ENCODE measurements at places on chromosomes 1 and 21.

- no peak for DNase-seq
Observed at GRCh38 chr1:151137789-151138188, 8.6 kb downstream of the SEMA6C start.

- DNase-seq, result no peak
Observed at GRCh38 chr1:65953170-65953569, 160.5 kb downstream of the PDE4B start.

- no peak for DNase-seq
Observed at GRCh38 chr1:153880024-153880423, 42.7 kb downstream of the GATAD2B start.

DNA sequence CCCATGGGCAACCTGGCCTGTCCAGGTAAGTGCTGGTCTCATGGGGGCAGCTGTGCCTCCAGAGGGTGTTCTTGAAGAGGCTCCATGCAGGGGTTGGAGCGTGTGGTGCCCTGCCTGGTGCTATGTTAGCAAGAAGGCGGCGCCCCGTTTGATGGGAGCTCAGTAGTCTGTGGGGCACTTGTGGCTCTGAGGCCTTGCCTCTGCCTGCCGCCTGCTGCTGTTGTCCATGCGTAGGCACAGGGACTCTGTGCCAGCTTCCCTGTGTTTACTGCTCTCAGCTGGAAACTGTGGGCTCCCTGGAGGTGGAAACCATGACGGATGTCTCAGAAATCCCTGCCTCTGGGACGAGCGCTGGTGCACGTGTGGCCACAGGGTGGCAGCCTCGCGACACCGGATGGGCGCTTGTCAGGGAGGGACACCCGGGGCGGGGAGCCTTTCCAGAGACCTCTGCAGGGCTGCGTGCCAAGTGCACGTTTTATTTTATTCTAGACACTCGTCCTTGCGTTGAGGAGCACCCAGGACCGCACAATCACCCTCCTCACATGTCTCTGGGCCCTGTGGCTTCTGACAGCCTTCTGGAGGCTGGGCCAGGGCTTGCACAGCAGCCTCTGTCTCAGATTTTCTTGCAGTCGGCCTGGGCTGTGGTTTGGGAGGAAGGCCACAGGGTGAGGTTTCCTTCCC, 27.1 kb downstream of the SNAP47 start:
- DNase-seq, result peak; percentile 77

- DNase-seq, result no peak
Observed at GRCh38 chr1:110060034-110060661, 10.3 kb downstream of the ALX3 start.

DNA sequence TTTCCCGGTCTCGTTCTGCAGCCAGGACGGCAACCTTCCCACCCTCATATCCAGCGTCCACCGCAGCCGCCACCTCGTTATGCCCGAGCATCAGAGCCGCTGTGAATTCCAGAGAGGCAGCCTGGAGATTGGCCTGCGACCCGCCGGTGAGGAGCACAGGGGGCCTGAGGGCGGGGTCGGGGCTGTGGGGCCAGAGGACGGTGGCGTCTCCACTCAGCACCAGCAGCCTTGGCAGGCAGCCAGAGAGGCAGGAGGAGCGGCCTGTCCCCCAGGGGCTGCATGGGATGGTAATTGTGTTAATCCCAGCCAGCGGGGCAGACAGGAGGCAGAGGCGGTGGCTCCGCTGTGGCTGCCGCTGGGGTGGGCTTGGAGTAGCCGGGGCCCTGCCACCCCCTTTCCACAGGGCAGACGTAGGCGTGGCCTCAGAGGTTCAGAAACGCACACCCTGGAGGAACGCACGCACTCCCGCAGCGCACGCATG, 12.1 kb downstream of the SAMD11 start:
- DNase-seq, result no peak

DNA sequence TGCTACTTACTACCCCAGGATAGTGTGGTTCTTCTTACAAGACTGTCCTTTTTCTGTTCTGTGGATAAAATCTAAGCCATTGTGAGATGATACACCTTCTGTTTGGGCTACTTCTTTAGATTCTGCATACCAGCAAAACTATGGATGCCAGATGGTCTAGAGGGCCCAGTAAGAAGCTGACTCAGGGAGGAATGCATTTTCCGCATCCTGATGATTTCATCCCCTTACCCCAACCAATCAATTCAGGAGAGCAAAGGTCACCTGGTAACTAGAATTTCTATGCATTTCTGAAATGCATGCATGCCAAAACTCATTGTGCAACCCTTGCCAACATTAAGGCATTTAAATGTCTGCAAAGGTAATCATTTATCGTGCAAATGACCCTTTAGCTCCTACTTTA, 285.7 kb upstream of the ZP4 start:
- no peak for DNase-seq

GRCh38 chr1:217228689-217229088, 402.2 kb downstream of the GPATCH2 start:
- no peak for DNase-seq

DNA sequence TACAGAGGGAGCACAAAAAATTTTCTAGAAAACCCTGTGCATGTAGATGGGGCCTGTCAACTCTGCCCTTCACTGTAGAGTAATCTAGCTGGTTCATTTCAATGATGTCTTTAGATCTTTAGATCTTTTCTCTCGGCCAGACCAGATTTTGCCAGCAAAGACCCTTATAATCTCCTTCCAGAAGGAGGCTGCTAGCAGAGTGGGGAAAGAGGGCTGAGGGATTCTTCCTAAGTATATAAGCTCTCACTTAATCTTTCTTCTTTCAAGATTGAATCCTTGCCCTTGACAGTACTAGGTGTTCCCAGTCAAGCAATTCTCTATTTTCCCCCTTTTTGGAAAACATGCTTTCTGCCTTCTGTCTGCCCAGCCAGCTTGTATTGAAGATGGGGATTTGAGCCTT, 34.3 kb downstream of the BCAS2 start:
- DNase-seq, result no peak

GRCh38 chr1:208201229-208201628, 43.0 kb downstream of the PLXNA2 start:
- DNase-seq, result no peak

DNA sequence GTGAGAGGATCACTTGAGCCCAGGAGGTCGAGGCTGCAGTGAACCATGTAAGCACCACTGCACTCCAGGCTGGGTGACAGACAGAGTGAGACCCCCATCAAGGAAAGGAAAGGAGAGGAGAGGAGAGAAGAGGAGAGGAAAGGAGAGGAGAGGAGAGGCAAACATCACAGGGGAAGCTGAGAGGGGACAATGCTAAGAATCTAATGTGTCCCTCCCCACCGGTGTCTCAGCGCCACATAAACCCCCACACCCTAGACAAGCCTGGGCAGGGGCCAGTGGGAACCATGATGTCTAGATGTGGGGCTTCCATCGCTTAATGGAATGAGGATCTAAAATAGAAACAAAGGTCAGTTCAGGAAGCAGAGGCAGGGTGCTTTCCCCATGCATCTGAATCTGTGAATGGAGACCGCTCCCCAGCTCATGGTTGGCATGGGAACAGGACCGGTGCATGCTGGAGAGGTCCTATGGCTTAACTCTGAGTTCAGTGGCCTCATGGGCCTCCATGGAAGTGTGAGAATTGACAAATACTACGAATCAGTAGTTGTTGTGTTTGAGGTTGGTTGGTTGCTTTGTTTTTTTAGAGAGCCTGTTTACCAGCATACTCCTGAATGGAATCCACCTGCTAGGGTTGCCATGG, 16.3 kb upstream of the LAPTM5 start:
- DNase-seq, result no peak

GRCh38 chr1:28374297-28374696, 4.8 kb downstream of the PHACTR4 start:
- no peak for DNase-seq

DNA sequence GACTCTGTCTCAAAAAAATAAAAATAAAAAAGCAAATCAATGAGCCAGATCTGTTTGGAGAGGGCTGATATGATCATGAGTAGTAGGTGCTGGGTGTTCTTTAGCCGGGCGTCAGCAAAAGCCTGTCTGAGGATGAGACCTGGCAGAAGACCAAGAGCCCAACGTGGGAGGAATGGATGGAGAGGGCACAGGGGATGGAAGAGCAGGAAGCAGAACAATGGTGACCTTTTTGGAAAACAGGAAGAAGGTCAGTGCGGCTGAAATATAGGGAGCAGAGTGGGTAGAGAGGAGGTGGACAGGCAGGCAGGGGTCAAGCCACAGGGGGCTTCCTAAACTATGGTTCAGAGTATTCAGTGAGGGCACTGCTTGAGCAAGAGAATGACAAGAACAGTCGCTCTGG, 30.9 kb downstream of the VWA5B1 start:
- no peak for DNase-seq

- no peak for DNase-seq
Observed at GRCh38 chr1:206766251-206766856, 4.2 kb upstream of the IL19 start.

DNA sequence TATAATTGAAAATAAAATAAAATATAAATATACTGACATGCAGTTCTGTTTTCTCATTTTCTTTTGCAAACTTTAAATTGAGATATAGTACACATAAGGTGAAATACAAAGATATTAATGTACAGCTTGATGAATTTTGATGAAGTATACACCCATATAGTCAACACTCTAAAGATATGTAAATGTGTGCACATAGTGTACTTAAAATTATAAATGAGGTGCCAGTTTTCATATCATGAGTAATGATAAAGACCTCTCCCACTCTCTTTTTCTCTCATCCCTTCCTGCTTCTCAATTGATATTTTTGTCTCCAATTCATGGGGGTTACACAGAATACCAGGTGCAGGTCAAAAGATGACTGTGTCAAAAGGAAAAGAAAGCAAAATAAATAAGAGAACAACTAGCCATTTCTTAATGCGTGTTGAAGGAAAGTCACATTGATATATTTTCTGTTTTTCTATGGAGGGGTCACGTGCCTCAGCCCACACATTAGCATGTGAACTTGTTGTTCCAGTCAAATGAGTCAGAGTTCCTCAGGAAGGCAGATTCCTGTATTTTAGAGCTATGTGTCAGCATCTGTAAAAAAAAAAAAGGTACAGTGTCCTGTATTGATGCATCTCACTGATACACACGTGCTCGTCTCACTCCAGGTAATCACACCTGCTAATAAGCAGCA, 64.3 kb upstream of the HOOK1 start:
- DNase-seq, result no peak

- no peak for DNase-seq
Observed at GRCh38 chr1:214277704-214278635, 3.0 kb upstream of the SMYD2 start.

DNA sequence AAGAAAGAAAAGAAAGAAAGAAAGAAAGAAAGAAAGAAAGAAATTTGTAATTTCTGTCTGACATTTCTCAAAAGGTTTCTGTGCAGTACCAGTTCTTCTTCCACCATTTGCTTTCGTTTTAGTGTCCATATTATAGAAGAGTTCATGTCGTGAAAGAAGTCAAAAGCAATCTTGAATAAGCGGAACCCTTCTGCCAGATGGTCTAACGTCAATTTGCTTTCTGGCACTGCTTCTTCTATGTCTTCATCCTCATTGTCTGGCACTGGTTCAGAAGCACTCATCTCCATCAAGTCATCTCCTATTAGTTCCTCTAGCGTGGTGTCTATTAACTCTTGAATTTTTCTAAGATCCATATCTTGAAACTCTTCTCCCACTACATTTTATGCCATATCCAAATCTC, 170.0 kb upstream of the KCTD3 start:
- DNase-seq, result no peak

- no peak for DNase-seq
Observed at GRCh38 chr1:154849645-154850131, 20.4 kb downstream of the KCNN3 start.

DNA sequence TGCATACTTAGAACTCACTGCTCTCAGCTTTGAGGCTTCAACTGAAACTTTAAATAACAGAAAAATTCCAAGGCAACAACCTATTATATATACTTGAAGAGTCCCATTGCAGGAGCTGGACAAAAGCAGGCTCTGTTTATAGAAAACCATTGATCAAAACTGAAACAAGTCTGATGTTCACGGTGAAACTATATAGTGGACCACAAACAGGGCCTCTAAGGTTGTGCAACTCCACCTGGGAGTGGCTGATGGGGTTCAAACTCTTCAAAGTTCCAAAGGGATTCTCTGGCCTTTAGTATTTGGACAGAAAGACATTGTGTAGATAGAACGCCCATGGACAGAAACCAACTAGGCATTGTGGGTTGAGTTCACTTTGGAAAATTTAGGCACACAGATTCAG, 140.3 kb downstream of the ZC3H11B start:
- no peak for DNase-seq

- DNase-seq, result no peak
Observed at GRCh38 chr1:231724041-231724440, 97.5 kb downstream of the DISC1 start.

GRCh38 chr21:38930853-38931252, 125.1 kb downstream of the ETS2 start:
- DNase-seq, result no peak

GRCh38 chr1:154857022-154857421, 13.1 kb downstream of the KCNN3 start:
- DNase-seq, result no peak

DNA sequence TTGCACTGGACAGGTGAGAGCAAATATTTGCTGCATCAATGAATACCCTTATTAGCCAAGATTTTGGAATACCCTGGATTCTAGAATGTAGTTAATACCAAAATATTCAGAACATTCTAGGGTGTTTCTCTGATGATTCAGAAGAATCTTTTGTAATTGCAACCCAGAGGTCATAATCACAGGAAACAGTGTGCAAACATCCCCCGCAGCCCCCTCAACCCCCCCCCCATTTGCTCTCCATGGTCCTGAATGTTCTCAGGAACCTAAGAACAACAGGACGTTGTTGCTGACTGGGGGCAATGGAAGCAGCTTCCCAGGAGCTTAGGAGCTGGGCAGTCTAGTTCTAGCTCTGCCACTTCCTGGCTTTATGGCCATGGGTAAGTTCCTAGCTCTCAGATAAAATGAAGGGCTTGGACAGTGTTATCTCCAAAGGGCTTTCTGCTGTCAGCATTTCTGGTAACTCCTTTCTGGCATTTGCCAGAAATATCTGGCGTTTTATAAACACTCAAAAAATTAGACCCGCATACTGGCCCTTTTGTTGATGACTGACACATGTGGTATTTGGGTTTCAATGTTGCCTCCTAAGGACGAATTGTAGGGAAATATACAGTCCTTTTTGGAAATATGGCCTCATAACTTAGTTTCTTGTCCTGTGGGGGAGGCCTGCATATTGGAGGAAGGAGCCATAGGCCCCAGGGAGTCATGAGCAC, 178.6 kb downstream of the RRAGC start:
- no peak for DNase-seq

DNA sequence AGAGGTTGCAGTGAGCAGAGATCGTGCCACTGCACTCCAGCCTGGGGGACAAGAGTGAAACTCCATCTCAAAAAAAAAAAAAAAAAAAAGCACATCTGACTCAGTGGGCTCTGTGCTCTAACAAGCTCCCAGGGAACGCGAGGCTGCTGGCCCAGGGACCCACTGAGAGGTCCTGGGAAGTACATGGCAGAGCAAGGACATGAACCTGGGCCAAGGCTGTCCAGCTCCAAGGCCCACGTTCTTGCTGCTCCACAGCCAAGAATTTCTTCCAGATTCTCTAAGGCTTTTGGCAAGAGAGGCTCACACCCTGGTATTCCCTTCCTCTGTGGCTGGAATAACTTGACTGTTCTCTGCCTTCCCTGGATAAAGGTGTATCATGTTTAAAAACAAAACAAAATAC, 15.4 kb upstream of the AGTRAP start:
- DNase-seq, result no peak

All from GM18507 (cell line).